ENCODE measurements at places on chromosomes 6 and 20.
A peak's percentile ranks its signal among the peaks of the same experiment; 100 is the strongest.

DNA sequence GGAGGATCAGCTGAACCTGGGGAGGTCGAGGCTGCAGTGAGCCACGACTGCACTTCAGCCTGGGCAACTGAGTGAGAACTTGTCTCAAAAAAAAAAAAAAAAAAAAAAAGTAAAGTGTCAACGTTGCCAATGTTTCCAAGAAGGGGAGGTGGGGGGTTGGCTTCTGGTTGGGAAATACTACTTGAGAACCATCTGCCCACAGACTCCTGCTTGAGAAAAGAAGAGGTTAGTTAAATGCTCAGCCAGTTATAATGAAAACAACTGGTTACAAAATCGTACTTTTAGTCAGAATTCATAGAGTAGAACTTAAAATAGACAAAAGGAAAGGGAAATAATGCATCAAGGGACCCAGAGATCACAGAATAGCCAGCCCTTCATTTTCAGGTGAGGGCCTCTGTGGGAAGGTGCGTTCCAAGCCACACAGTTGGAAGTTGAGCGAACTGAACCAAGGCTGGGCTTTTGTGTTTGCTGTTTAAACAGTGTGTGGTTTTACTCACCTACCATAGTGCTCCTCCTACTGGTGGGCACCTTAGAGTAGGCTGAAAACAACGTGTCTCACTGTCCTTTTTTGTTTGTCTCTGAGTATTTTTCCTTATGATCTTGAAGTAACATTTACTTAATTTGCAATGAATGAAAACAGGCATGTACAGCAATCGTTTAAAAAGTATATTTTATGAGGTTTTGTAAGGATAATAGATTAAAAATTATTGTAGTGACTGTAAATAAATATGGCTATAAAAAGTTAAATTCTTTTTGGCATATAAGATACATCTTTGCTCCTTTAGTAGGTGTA is 200.7 kb downstream of the BCAS1 start:
- DNase-seq, result peak; percentile 90

- no peak for DNase-seq
Observed at GRCh38 chr6:31899215-31899614, 1.7 kb upstream of the EHMT2 start.

DNA sequence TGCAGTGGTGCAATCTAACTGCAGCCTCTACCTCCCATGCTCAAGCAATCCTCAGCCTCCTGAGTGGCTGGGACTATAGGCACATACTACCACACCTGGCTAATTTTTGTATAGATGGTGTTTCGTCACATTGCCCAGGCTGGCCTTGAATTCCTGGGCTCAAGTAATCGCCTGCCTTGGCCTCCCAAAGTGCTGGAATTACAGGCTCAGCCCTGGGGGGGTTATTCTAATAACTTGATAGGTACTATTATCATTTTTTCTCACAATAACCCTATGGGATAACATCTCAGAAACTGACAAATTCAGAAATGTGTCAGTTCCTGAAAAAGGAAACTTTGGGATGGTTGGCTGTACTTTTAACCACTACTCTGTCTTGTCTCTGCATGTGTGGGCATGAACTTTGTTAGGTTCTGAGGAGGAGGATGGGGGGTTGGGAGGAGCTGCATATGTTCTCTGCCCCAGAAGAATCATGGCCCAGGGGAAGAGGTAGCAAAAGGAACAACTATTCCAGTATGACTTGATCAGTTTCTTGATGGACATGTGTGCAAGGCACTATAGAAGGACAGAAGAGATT is 169.9 kb downstream of the CARMIL1 start:
- peak; percentile 58 for DNase-seq

GRCh38 chr6:45969026-45969425 is 46.6 kb downstream of the CLIC5 start:
- no peak for DNase-seq

DNA sequence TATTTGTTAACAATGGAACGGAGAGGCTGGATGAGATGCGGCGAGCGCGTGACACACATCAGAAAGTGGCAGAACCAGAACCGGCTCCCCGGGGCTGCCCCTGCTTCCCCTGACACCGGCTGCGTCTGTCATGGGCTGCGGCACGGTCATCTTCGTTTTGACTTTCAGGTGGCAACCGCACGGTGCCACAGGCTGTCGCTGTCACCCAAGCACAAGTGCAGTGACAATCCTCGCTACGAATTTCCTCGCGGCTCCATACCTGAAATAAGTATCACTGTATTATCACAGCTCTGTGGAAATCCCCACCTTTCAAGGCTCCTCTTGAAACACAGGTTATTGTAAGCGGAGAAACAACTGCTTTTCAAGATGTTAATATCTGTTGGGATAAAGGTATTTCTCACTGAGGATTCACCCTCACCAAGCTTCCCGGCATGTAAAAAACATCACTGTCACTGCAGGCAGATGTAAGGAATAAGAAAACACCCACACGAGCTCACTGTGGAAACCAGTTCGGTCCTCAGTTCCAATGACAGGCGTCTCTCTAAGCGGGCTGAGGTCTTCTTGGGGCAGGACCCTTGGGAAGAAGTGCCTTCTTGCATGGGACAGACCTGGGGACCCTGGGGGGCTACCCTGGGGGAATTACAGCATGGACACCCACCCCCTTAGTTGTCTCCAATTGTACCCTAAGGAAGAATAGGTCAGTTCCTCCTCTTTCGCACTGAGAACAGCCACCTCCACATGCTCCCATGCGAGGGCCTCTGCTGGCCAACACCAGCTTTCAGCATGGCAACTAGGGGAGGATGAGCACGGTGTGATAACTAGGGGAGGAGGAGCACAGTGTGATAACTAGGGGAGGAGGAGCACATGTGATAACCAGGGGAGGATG is 86.3 kb downstream of the DACT2 start:
- DNase-seq, result no peak

DNA sequence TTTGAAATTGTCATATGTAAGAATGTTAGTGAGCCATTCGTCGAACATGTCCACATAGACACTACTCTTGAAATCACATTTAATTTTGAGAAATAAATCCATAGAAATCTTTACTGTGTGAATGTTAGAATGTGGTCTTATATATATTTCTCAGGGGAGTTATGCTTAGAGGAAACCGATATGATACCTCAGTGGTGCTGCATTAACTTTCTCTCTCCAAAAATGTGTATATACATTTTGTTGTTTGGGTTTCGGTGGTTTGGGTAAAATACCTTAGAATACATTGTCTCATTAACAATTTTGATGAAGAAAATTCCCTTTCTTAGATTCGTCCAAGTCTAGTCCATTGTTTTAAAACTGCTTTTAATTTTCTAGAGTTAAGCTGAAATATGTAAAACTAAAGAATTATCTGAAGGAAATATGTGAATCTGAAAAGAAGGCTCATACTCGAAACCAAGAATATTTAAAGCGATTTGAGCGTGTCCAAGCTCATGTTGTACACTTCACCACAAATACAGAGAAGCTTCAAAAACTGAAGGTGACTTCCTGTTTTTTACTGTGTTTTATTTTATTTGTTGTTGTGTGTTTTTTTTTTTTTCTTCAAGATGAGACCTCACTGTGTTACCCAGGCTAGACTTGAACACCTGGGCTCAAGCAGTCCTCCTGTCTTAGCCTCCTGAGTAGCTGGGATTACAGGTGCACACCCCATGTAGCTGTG is 10.3 kb downstream of the KIZ start:
- no peak for DNase-seq

- no peak for DNase-seq
Observed at GRCh38 chr6:100246206-100246605, 218.5 kb downstream of the SIM1 start.

DNA sequence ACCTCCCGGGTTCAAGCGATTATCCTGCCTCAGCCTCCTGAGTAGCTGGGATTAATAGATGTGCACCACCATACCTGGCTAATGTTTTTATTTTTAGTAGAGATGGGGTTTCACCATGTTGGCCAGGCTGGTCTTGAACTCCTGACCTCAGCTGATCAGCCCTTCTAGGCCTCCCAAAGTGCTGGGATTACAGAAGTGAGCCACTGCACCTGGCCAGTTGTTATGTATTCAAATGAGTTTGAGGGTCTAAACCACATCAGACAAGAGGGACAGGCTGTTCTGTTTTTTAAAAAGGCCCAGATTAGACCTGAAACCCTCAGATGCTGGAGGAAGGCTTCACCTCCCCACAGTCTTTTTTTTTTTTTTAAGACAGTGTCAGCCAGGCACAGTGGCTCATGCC is 4.1 kb upstream of the SPAG4 start:
- DNase-seq, result no peak

- DNase-seq, result no peak
Observed at GRCh38 chr6:107639511-107639910, 149.6 kb downstream of the SOBP start.

GRCh38 chr20:60559462-60559861 is 601.2 kb downstream of the CDH26 start:
- DNase-seq, result no peak

GRCh38 chr6:31060145-31060544 is 49.9 kb downstream of the MUC22 start:
- DNase-seq, result no peak

- peak; percentile 30 for DNase-seq
Observed at GRCh38 chr6:149752600-149753373, 3.2 kb downstream of the PCMT1 start.

DNA sequence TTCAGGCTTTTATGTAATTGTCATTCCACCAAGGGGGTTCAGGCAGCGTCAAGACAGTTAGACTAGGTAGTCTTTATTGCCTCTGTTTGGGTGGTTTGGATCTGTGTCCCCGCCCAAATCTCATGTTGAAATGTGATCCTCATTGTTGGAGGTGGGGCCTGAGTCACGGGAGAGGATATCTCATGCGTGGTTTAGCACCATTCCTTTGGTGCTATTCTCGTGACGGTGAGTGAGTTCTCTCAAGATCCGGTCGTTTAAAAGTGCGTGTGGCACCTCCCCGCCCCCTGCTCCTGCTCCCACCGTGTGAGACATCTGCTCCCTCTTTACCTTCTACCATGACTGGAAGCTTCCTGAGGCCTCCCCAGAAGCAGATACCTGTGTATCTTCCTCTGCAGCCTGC is 51.3 kb upstream of the FOXC1 start:
- DNase-seq, result no peak

- DNase-seq, result no peak
Observed at GRCh38 chr6:6971369-6971768, 136.4 kb upstream of the RREB1 start.

GRCh38 chr6:133034509-133035206 is 206.5 kb upstream of the EYA4 start:
- DNase-seq, result no peak

DNA sequence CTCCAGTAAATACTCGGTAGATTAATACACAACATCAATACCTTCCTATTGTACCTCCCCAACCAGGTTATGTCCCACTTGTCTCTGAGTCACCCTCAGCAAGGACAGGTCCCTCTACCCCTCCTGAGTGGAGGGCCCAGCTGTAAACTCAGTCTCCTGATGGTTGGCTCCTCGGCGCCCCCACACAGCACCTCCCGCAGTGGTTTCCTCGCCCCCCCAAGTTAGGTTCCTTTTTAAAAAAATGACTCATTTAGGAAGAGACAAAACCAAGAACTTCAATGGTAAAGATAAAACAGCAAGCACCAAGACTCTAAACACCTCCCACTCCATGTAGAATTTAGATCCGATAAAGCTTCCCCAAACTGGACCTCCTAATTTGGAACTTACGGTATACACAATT is 83.5 kb downstream of the TRERF1 start:
- DNase-seq, result no peak

GRCh38 chr6:3899061-3899460 is 49.9 kb downstream of the FAM50B start:
- DNase-seq, result no peak

Data from MCF 10A (cell line).